ENCODE measurements at places on chromosomes 12 and 14. TPM values are rescaled to one million over a fixed set of nuclear protein-coding genes. Genes with fewer than 3 reads are reported as not detected.

RD3L gene
- total RNA-seq = not detected

DNA sequence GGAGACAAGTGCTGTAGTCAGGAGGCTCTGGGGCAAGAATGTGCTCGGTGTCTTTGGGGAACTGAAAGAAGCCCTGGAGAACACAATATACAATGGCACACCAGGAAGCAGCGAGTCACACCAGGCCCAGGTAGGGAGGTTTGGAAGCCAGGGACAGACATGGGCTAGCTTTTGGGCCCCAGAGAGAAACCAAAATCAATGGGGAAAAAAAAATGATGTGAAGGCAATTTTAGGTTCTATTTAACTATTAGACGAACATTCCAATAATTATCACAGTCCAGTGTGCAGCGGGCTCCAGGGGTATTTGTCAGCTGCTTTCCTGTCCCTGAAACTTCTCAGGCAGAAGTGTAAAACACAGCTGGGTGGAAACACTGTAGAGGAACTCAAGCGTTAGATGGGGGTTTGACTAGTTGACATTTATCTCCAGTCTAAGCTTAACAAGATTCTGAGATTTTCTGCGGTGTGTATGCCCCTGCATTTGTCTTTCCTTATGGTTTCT is 21.8 kb upstream of the EGLN3 start:
- H3K4me1 ChIP-seq = no peaks in the 10 kb centered on the region
- H3K27me3 ChIP-seq = peaks cover 29% of the 10 kb centered on the region
- DNase-seq = no peak
- H3K4me3 ChIP-seq = no peak overlapping the region
- H3K36me3 ChIP-seq = no peaks in the 10 kb centered on the region

- H3K4me3 ChIP-seq = no peak overlapping the region
- no peak overlapping the region for H3K27ac ChIP-seq
- H3K27me3 ChIP-seq = no peaks in the 10 kb centered on the region
- H3K36me3 ChIP-seq = peaks cover 6% of the 10 kb centered on the region
Measured at GRCh38 chr12:116984098-116984497, 73.3 kb downstream of the FBXW8 start.

GRCh38 chr12:75350413-75350812 is 15.9 kb downstream of the GLIPR1L1 start:
- H3K27ac ChIP-seq = no peak overlapping the region
- H3K4me1 ChIP-seq = peaks cover 11% of the 10 kb centered on the region
- H3K27me3 ChIP-seq = no peaks in the 10 kb centered on the region
- H3K4me3 ChIP-seq = no peak overlapping the region
- no peak for DNase-seq

TAS2R43 gene
- 0.39 TPM for total RNA-seq

DNA sequence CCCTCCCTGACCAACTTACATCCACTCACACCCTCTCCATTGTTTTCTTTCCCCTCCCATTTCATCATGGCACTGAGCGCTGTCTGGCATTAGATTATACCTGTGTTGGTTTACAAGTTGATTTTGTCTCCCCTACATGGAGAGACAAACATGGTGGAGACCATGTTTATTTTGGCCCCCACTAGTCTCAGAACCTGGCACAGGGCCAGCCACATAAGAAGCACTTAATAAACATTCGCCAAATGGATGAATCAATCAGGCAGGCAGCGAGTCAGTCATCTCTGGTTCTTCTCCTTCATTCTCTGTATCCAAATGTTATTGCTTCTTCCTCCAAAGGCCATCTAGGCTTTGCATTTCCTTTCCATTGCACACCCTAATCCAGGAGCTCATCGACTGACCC is 177.4 kb downstream of the DPF3 start:
- H3K27ac ChIP-seq = peak overlapping the region; percentile 37
- no peak for DNase-seq
- H3K4me3 ChIP-seq = no peak overlapping the region
- no peaks in the 10 kb centered on the region for H3K27me3 ChIP-seq
- H3K4me1 ChIP-seq = peaks cover 34% of the 10 kb centered on the region

DNA sequence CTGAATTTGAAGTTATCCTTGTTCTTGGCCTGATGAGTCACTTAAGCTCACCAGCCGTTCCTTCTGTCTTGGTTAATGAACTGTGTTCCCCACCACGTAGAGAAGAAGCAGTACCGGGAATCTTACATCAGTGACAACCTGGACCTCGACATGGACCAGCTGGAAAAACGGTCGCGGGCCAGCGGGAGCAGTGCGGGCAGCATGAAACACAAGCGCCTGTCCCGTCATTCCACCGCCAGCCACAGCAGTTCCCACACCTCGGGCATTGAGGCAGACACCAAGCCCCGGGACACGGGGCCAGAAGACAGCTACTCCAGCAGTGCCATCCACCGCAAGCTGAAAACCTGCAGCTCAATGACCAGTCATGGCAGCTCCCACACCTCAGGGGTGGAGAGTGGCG is 68.2 kb downstream of the FRMD6 start:
- H3K4me1 ChIP-seq = no peaks in the 10 kb centered on the region
- no peak overlapping the region for H3K27ac ChIP-seq
- DNase-seq = no peak
- no peak overlapping the region for H3K4me3 ChIP-seq
- H3K36me3 ChIP-seq = peaks cover 4% of the 10 kb centered on the region

- peaks cover 5% of the 10 kb centered on the region for H3K36me3 ChIP-seq
- no peak overlapping the region for H3K4me3 ChIP-seq
- DNase-seq = no peak
- H3K27me3 ChIP-seq = no peaks in the 10 kb centered on the region
- no peak overlapping the region for H3K27ac ChIP-seq
Measured at GRCh38 chr12:53176750-53177149, 3.8 kb upstream of the ZNF740 start.

MYH6 gene
- not detected for total RNA-seq

GRCh38 chr12:24025153-24025798 is 75.8 kb upstream of the SOX5 start:
- DNase-seq = no peak
- H3K4me3 ChIP-seq = no peak overlapping the region
- H3K27me3 ChIP-seq = no peaks in the 10 kb centered on the region
- no peaks in the 10 kb centered on the region for H3K4me1 ChIP-seq

Data from activated naive CD8-positive, alpha-beta T cell treated with anti-CD3 and anti-CD28 coated beads, Interleukin-2, amount 10 ng/mL, durations not matched to agents 7 days and 5 days (primary cell).